NCI-H2029 (cell line): ENCODE measurements at places on chromosomes 6 and 20.
A peak's percentile ranks its signal among the peaks of the same experiment; 100 is the strongest.

DNA sequence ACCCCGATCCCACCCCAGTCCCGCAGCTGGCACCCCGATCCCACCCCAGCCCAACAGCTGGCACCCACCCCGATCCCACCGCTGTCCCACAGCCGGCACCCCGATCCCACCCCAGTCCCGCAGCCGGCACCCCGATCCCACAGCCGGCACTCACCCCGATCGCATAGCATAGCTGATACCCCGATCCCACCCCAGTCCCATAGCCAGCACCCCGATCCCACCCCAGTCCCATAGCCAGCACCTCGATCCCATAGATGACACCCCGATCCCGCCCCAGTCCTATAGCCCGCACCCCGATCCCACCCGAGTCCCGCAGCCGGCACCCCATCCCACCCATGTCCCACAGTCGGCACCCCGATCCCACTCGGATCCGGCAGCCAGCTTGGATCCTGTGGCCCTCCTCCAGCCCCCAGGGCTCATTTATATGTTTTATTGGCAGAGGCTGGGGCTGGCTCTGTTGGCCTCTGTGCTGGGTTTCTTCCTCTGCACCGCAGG is 897 bp upstream of the GMEB2 start:
- DNase-seq: no peak

DNA sequence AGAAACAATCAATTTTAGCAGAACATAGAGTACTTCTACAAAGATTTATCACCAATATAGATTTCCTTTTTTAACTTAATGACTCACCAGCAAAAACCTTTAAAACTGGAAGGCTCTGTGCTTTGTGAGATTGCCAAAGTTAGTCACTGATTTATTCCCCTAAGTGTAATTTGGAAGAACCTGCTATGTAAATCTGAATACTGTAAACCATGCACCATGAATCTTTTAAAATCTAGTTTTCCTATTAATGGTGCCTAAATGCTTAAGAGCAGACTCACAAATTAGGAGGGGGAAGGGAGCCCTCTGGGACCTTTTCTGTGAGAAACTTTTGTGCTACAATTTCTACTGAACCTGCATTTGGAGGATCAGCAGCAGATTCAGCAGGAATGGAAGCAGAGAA is 57.8 kb upstream of the PNRC1 start:
- DNase-seq: no peak

- no peak for DNase-seq
Measured at GRCh38 chr20:58524814-58525213, 9.6 kb upstream of the APCDD1L start.

DNA sequence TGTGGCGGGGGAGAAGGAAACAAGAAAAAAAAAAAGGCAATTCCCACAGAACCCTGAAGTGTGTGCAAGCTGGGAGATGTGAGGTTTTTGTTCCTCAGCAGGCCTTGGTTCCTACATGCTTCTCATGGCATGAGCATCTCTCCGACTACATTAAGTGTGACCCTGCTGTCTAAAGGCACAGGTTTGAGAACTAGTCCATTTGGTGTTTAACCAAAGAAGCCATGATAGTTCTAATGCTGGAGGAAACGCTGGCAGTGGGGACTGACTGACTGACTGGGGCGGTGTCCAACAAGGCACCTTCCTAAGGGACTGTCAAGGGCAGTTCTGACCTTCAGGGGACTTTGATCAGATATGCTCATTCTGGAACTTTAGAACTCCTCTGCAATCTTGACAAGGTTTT is 3.8 kb downstream of the TXNDC5 start:
- no peak for DNase-seq

DNA sequence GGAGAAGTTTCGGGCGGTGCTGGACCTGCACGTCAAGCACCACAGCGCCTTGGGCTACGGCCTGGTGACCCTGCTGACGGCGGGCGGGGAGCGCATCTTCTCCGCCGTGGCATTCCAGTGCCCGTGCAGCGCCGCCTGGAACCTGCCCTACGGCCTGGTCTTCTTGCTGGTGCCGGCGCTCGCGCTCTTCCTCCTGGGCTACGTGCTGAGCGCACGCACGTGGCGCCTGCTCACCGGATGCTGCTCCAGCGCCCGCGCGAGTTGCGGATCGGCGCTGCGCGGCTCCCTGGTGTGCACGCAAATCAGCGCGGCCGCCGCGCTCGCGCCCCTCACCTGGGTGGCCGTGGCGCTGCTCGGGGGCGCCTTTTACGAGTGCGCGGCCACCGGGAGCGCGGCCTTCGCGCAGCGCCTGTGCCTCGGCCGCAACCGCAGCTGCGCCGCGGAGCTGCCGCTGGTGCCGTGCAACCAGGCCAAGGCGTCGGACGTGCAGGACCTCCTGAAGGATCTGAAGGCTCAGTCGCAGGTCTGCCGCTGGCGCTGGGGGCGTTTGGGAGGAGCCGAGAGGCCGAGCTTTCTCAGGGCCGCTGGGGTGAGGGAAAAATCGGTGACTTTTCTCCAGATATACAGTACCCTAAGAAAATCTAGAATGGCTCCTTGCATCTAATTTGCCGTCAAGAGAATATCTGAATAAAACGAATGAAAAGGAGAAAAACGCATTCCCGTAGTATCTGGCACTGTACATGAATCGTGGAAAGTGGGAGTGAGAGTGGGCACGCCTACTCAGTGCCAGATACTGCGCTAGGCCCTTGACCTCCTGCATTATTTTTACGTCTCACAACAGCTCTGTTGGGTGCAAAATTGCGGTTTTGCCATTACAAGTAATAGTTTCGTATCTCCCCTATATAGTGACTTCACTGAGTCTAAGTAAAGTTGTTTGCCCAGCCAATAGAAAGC is 1.0 kb downstream of the CALHM6 start:
- DNase-seq: peak; percentile 100

DNA sequence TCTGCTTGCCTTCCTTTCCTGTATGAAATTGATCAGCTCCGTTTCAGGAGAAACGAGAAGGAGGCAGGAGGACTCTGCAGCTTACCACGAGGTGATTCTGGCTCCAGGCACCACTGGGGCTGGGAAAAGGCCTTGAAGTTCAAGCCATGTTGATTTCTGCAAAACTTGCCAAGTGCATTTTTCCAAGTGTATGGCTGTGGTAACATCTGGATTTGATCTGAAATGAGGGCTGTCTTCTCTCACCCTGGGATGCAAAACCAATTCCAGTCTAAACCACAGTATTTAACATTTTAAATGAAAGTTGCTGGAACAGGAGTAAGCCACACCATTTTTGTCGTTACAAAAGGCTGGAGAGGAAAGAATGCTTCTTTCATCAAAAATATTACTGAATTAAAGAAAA is 36.1 kb upstream of the FAM210B start:
- no peak for DNase-seq

GRCh38 chr6:116246089-116246488 is 7.8 kb downstream of the TSPYL4 start:
- DNase-seq: no peak

GRCh38 chr6:16690608-16691142 is 70.6 kb downstream of the ATXN1 start:
- DNase-seq: no peak

- no peak for DNase-seq
Measured at GRCh38 chr6:123456836-123457235, 179.9 kb downstream of the TRDN start.

- DNase-seq: no peak
Measured at GRCh38 chr6:113451049-113451448, 406.1 kb upstream of the MARCKS start.

- no peak for DNase-seq
Measured at GRCh38 chr20:18815194-18815942, 1.8 kb downstream of the SCP2D1 start.

GRCh38 chr6:20893412-20893811 is 359.2 kb downstream of the CDKAL1 start:
- no peak for DNase-seq

DNA sequence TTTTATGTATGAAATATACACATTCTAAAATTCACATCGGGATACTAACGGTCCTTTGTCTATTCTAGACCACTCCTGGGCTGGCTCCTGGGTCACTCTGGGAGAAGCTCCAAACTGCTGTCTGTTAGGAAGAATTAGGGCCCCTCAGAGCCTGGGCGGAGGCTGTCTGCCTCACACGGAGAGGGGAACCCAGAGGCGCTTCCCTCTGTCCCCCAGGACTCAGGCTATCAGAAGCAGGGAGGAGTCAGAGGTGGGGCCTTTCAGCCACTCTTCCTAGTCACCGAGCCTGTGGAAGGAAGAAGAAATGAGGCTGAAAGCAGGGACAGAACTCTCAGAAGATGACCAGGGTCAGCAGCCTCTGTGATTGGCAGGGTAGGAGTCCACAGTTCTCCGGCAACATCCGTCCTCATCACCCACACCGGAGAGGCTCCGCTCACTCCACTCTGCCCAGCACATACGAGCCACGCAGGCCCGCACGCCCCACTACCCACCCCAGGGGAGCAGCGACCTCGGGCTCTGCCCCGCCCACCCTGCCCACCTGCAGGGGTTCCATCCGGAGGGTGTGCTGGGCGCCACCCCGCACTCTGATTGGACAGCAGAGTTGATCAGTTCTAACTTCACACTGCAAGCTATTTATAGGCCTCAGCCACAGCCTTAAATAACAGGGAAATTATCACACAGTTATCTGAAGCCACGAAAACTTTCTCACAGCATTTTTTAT is 182.1 kb upstream of the AFDN start:
- no peak for DNase-seq

DNA sequence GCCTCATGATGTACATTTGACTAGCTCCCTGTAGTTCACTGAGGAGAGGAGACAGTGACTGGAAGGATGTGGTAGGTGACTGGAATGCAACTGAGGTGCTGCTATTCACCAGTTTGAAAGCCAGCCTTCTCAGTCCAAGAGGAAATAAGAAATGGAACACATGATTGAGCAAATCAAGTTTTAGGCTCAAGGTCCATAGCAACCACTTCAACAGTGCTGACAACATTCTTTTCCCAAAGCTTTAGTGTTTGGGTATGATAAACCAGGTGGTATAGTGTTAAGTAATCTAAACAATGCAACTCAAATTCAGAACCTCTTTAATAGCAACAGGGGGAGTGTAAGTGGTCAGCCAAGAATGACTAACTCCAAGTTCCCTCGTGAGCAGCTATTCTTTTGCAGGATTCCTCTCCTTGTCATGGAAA is 9.2 kb downstream of the ZHX3 start:
- no peak for DNase-seq

DNA sequence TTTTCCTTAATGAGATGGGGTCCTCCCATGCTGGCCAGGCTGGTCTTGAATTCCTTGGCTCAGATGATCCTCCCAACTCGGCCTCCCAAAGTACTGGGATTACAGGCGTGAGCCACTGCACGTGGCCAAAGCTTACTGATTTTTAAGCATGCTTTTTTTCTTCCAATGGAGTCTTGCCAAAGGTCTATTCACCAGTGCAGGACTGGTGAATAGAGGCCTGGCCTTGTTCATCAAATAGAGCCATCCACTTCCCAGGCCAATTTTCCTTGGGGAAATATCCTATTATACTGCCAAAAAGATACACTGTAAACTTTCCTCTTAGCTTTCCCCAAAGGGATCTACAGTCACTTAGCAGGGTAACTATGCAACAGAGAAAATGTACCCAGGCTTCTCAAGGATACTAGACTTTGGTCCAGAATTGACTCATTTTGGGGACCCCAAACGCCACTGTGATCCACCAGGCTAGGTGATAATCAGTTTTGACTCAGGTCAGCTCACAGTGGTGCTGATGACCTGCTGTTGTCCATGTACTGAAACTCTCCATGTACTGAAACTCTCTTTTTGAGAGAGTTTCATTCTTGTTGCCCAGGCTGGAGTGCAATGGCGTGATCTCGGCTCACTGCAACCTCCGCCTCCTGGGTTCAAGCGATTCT is 91.8 kb downstream of the REPS1 start:
- DNase-seq: no peak

- DNase-seq: no peak
Measured at GRCh38 chr6:139925894-139926641, 551.6 kb upstream of the CITED2 start.

- DNase-seq: peak; percentile 46
Measured at GRCh38 chr6:75210885-75211739, 5.3 kb upstream of the COL12A1 start.

- DNase-seq: no peak
Measured at GRCh38 chr6:131013495-131013894, 49.5 kb downstream of the EPB41L2 start.
